ENCODE measurements at places on chromosomes 1 and 21. TPM values are rescaled to one million over a fixed set of nuclear protein-coding genes. Genes with fewer than 3 reads are reported as not detected.

The TNNI3K gene
- 4.6 TPM for total RNA-seq

The VHLL gene
- total RNA-seq: not detected

The GJA5 gene
- total RNA-seq: 4.6 TPM

DNA sequence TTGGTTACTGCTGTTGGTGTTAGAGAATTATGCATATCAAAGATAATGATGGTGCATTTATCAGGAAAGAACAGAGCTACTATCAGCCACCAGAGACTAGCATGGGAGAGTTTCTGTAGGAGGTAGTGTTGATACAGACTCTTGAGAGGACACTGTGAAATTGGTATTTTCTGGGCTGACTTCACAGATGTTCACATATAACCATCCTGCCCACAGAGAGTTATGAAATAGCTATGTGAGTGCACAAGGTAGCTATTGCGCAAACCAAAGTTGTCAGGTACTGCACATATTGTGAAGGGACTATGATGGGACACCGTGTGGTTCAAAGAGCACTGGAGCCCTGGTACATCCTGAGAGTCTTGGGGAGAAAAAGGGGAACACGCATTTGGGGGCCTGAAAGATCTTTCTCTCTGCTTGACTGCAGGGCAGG is 1.4 kb upstream of the TLCD4 start:
- no peak for DNase-seq

DNA sequence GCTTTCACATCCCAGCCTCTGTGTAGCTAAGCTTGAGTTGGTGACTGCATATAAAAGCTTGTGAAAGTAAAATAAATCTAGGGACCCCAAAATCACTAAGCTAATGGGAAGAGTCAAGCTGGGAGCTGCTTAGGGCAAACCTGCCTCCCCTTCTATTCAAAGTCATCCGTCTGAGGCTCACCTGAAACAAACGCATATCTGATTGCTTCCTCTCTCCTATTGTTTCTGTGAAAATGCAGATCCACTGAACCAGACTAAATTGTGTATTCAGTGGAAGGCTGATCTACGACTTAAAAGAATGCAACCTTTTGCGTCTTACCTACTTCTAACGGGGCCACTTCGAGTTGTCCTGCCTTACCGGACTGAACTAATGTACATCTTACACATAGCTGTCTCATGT is 70.3 kb downstream of the LTN1 start:
- DNase-seq: no peak

DNA sequence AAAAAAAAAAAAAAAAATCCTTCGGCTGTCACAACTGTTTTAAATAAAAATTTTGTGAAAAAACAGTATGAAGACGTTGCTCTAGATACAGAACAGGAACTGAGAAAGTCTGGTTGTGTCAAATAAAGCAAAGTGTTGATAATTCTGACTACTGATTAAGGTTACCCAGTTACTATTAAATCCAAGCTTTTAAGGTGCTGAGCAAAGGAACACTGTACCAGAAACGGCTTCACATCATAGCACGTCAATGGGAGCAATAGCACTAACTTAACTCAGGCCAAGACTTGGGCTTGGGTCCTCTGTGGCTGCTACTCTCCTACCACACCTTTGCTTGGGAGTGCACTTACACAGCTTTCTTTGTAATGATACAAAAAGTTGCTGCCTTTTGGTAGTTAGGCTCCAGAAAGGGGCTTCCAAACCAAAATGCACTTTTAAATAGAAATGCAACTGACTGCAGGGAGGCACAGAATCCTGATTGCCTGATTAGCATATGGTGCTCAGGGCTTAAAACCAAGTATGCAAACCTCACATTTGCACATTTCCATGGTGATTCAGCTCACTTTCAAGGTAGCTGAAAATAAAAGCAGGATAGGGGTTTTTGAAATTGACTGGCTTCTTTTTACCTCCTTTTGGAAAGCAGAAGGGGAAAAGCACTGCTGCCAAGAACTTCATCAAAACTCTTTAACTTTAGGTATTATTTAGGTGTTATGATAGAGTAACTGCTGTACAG is 6.3 kb downstream of the MCL1 start:
- peak; percentile 57 for DNase-seq

DNA sequence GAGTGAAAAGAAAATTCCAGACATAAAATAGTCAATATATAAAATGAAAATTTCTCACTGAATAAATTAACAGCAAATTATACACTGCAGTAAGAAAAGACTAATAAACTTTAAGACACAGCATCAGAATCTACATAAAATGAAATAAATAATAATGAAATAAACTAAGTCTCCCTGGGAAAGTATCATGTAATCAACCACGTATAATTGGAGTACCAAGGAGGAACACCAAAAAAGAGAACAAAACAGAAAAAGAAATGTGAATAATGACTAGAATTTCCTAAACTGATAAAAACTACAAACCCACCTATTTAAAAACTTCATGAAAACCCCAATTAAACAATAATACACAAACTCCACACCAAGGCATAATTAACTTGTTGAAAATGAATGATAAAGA is 43.6 kb downstream of the SASS6 start:
- no peak for DNase-seq

- DNase-seq: no peak
Observed at GRCh38 chr1:11483581-11484320, 4.8 kb downstream of the DISP3 start.

DNA sequence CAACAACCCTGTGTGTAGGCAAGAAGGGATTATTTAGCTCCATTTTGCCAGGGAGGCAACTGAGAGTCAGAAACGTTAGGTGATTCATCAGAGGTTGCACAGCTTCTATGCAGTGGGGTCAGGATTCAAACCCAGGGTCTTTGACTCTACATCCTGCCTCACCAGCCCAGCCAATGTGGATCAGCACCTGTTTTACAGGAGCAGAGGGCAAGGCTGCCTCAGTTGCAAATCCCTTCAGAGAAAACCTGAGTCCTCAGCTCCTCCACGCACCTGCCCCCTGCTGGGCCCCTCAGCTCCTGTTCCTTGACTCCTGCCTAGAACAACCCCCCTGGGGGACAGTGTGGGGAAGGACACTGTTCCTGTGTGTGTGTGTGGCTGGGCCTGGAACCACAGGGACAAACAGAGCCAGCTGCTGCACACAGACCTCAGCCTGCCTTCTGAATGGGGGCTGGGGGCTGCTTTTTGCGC is 61.6 kb downstream of the LRRN2 start:
- no peak for DNase-seq

DNA sequence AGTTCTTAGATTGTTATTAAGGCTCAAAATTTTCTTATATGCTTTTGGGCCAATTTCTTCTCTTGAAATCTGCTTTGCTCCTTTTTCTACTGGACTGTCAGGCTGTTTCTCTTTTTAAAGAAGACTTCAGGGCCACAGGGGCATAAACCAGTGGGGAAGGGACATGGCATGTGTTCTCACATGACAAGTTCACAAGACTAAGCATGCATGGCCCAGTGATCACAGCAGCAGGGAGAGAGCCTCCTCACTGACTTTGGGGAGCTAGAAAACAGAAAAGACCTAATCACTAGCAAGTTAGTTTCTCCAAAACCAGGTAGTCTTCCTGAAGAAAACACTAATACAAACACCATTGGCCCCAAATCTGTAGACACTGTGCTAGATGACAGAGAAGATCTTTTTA is 64.8 kb downstream of the RAB3GAP2 start:
- DNase-seq: no peak

All from sigmoid colon (tissue), 7 donors.